ENCODE measurements at places on chromosomes 5 and 9.

DNA sequence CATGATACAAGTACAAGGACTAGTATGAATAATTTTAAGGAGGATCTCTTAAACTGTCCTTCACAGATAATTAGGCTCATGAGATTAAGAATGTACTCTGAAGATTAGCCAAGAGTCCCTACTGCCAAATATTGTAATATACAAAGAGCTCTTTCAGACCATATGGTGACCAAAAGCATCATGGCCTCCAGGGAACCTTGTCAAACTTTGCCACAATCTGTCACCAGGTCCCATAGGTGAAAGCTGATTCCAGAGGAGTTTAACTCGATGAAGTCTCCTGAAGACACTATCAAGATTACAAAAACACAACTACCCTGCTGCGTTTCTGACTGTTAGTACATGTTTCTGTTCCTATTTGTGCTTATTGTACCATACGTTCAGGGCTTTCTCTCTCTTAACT is 395.4 kb upstream of the ITGA1 start:
- no peak for DNase-seq

- DNase-seq: no peak
Measured at GRCh38 chr5:153562189-153562588, 71.7 kb downstream of the GRIA1 start.

- DNase-seq: no peak
Measured at GRCh38 chr9:119216651-119217331, 152.4 kb downstream of the BRINP1 start.

DNA sequence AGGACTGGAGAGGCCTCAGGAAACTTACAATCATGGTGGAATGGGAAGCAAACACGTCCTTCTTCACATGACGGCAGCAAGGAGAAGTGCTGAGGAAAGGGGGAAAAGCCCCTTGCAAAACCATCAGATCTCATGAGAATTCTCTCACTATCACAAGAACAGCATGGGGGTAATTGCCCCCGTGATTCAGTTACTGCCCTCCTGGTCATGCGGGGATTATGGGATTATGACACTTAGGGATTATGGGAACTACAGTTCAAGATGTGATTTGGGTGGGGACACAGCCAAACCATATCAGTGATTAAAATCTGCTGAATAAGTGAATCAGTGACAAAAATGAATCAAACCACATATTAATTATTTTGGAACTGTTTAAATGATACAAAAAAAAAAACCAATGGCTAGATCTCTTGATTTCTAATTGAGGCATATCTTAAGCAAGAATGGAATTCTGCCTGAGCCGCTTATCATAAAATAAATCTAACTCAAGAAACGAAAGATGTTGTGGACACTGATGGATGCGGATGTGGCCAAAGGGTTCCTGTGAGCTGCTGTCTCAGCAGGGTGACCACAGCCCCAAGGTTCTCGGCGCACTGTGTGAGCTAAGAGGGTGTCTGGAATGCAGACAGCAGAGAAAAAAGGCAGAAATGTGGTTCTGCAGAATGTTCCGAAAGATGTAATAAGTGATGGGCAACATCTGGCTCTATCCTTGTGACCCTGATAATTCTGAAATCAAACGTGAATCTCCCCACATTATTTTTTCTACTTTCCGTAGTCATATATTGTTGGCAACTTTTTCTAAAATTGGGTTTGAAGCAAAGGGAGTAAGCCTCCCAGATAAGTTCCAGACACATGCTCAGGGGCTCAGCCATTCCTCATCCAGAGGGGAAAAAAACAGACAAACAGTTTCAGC is 107.2 kb upstream of the ICE1 start:
- DNase-seq: no peak

GRCh38 chr9:37678789-37679273 is 28.1 kb downstream of the FRMPD1 start:
- DNase-seq: no peak

DNA sequence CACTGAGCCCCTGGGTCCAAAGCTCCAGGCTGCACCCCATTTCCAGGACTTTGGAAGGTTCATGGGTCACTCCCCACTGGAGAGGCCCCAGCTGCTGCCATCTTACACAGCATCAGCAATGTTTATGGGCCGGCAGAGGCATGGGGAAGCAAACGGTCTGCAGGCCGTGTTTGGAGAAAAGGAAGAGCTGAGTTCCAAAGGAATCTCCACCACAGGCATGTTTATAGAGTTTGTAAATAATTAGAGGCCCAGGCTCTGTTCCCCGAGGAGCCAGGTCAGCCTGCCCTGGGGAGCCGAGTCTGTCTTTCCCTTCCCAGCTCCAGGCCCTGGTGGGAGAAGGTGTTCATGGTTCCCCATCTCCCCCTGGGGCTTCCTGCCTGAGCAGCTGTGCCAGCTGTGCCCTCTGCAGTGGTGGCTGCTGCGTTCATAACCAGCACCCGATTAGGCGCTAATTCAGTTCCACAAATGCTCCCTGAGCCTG is 64.8 kb downstream of the COL27A1 start:
- no peak for DNase-seq

- no peak for DNase-seq
Measured at GRCh38 chr9:135409286-135410200, 70.0 kb upstream of the PPP1R26 start.

GRCh38 chr5:86786955-86787354 is 169.2 kb downstream of the COX7C start:
- no peak for DNase-seq

DNA sequence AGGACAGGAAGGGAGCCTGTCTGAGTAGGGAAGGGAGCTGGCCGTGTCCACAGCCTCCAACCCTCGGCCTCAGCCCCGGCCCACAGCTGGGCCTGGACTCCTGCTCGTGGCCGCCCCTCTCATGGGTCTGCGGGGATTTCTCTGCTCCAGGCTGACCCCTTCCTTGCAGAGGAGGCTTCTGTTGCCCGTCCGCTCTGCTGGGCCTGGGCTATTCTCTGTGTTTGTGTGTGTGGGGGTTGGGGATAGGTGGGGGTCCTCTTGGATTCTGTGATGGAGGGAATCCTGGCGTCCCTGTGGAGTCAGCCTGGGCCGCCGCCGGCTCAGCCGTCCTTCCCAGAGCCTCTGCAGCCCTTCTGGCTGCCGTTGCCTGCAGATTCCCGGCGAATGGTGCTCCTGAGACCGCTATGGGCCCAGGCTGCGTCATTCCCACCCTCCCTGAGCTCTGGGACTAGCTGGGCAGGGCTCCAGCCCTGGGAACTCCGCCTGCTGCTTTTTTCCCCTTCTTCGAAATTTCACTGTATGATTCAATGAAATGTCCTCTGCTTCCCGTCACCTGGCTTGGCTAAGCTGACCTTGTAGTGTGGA is 64.2 kb downstream of the FGF18 start:
- DNase-seq: no peak
